MCF 10A (cell line): ENCODE measurements at places on chromosomes 5 and 9. TPM values are rescaled to one million over a fixed set of nuclear protein-coding genes. Genes with fewer than 3 reads are reported as not detected.

C9orf153 gene
- total RNA-seq: 0.19 TPM in 1 of 2 replicates, not detected in the other

CCL28 gene
- 1.6 and 2.2 TPM in 2 replicates for total RNA-seq

KIF4B gene
- not detected in 2 replicates for total RNA-seq

DNA sequence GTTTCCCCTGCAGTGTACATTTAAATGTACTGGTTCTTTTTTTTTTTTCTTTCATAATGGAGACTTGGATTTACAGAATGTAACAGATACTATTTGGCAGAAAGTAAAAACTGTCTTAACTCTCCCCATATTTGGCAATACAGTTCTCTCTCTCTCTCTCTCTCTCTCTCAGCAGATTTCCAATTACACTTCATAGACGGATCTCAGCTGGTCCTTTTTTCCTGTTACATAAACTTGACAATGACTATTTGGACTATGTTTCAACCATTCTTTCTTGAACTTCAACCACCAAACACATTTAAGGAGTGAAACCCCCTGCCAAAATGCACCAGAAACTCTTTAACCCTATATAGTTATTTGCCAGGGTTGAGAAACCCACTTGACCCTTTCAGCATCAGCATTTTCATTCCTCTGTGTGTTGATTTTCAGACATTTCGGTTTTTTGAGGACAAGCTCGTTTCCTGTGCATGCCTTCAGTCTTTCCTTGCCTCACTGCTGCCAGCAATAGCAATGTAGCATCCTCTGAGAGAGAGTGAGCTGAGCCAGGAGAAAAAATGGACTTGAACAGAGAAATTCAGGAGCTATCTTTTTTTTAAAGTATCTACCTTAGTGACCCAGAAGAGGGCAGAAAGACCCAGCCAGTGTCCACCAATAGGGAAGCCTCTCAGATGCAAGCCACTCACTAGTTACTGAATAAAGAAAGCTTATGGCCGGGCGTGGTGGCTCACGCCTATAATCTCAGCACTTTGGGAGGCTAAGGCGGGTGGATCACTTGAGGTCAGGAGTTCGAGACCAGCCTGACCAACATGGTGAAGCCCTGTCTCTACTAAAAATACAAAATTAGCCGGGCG, 26.0 kb upstream of the GNA14 start:
- no peak for DNase-seq

GRCh38 chr5:57692582-57693487, 210.2 kb upstream of the ACTBL2 start:
- peak; percentile 98 for DNase-seq

DNA sequence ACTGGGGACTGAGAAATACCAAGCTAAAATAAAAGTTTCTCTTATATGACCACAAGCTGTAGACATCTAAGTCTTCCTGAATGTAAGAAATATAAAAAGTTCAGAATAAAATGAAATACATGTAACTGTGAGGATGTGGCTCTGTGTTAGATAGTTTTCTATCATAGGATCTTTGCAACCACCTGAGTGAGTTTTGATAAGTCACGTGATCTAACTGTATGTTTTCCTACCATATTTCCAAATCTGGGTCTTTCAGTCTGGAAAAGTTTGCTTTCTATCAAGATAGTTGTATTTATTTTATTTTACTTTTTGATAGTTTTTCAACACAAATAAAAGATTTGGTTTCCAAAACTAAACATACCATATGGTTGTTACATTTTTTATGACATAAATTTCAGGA, 1905.8 kb upstream of the ACO1 start:
- no peak for DNase-seq

- DNase-seq: no peak
Observed at GRCh38 chr9:85302938-85303756, 438.6 kb downstream of the AGTPBP1 start.

ADAMTSL2 gene
- not detected in 2 replicates for total RNA-seq

DNA sequence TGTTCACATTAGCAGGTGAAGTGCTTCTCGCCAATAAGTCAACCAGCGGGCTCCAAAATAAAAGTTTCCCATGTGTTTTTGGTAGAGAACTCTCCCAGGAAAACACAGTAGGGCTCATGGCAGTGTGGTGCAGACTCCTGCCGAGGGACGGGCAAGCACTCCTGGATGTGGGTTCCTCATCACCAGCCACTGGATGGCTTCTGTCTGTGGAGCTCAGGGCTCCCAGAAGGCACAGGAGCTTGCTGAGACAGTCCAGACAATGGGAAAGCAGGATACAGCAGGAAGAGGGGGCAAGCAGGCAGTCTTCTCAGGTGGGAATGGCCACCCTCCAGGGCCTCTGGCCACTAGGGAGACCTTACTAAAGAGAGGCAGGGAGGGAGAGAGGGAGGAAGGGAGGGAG, 142.4 kb downstream of the HSD17B3 start:
- DNase-seq: no peak

EDIL3 gene
- total RNA-seq: not detected in 2 replicates

- DNase-seq: no peak
Observed at GRCh38 chr5:126995039-126995438, 35.3 kb downstream of the MARCHF3 start.

MTAP gene
- not detected in 2 replicates for total RNA-seq
